ENCODE measurements at places on chromosomes 5 and 9.

GRCh38 chr9:69018737-69019136, 4.8 kb upstream of the PRKACG start:
- DNase-seq = no peak

DNA sequence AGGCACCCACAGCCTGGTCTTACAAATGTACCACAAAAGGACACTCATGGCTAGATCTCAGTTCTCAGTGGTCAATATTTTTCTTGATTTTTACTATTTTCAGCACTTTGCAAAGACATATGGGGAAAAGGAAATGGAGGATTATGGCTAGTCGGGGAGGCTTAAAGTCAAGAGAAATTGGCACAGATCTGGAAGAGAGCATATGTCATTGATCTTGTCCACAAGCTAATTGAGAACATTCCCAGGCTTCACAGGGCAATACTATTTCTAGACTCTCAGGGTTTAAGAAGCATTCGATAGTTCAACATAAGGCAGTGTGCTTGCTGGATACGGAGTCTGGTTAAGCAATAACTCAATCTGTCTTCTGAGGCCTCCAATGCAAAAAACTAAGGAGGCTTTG, 285.8 kb downstream of the ZNF608 start:
- no peak for DNase-seq

DNA sequence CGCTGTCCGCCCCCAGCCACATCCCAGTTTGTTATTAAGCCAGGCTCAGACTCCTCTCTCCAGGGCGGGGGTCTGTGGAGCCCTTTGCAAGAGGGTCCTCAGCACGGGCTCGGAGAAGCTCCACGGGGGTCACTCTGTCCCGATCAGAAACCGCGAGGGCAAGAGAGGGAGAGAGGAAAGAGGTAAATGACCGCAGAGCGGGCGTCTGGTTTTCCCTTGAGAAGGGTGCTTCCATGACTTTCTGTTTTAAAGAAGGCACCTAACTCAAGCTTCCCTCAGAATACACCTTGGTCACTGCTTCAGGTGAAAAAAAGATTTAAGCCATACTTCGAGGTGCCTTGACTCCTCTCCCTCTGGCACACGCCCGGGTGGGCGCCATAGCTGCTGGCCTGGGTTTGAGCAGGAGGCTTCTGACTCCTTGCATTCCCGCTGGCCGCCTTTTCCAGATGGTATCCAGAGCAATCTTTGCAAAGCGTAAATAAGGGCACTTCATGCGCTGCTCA, 5.8 kb upstream of the TERT start:
- no peak for DNase-seq

DNA sequence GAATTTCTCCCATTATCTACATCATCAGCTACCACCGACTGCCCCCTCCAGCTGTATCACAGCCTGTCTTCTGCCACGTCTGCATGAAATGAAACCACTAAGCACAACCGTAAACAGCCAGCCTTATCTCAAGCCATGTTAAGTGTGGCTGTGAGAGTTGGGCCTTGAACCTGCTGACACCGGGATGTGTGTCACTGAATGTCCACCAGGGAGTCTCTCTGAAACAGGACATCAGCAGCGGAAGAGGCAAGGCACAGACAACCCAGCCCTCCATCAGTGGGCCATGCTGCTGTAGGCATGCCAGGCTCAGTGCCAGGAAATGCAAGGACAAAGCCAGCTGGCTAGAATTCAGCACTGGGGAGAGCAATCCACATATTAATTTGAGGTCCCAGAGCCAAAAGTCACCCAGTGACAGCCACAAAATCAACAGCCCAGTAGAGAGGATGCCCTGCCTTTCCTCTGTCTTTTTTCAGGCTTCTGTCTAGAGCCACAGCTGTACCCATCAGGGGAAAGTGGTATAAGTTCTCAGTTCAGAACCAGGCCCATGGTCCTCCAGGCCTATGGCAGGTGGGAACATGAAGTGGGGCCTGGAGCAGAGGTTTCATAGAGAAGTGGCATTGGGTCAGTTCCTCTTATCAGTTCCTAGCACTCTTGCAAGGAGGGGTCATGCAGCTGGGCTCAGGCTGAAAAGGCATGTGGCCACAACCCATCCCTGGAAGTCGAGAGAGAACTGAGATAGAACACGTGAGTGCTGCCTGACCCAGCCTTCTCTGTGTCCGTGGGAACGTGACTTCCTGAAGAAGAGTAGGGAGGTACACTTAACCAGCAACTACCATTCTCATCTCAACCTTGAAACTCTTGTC, 199.4 kb downstream of the ESM1 start:
- no peak for DNase-seq

GRCh38 chr9:37386988-37387387, 35.5 kb upstream of the GRHPR start:
- peak; percentile 64 for DNase-seq

DNA sequence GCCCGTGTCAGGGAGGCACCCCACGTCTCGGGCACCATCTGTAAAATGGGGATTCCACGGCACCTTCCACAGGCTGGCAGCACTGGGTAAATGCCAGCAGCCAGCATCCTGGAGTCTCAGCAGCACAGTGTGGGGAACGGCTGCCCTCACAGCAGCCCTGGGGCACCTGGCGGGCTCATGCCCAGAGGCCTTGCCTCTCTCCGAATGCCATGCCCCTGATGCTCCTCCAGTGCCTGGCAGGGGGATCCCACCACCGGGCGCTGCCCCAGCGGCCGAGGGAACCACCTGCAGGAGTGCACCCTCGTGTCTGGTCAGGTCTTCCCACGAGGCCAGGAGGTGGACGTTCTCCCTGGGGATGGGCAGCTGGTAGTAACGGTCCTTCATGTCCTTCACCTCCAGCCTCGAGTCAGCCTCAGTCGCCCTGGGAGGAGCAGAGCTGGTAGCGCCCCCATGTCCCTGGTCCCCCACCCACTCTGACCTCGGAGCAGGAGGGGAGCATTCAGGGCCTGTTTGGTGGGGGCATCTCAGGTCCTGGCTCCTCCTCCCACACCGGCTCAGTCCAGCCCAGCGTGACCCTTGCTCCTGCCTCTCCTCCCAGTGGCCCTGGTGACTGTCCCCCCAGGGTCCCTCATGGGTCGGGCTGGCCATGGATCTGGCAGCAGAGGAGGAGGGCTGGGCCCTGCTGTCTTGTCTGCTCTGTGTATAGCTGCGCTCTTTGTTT, 49.9 kb upstream of the NRARP start:
- DNase-seq = no peak

DNA sequence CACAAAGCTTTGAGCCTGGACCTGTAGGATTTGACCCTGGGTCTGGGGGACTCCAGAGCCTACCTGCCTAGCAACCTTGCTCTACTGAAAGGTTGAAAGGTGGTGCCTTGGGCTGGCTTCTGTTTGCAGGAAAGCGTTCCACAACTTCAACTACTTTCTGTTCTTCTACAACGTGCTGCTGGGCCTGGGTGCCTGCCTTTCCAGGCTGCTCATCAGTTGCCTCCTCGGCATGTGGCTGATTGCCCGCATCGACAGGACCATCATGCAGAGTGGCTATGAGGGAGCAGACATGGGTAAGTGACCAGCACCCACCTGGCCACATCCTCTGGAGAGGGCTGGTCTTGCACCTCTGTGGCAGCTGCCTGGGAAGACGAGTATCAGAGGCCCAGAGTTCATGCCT, 13.6 kb upstream of the CCDC180 start:
- no peak for DNase-seq

DNA sequence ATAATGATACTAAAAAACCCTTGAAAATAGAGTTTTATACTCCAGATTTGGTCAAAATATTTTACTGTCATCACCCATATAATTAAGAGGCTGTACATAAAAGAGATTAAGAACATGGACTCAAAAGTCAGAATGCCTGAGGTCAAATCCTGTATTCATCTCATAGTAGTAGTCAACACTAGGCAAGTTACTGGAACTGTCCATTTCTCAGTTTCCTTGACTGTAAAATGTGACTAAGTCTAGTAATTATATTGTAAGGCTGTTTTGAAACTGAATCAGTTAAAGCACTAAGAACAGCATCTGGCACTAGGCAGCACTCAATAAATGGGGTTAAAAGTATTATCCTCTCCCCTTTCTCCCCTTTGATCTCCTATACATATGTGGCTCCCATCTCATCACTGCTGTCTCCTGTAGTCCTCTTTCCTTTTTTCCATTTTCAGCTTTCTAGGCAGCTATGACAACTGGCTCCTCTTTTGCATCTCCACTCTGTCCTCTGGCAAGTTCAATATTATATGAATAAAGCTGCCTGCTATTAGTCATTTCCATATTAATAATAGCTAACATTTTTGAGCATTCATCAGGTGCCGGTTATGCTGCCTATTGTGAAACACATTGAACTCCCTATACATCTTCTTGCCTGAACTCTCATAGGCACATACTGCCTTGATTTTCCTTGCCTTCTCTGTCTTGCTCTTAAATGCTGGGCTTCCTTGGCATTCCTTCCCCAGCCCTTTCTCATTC, 185.8 kb upstream of the NREP start:
- DNase-seq = no peak

- no peak for DNase-seq
Observed at GRCh38 chr9:129381481-129381957, 203.5 kb upstream of the IER5L start.

DNA sequence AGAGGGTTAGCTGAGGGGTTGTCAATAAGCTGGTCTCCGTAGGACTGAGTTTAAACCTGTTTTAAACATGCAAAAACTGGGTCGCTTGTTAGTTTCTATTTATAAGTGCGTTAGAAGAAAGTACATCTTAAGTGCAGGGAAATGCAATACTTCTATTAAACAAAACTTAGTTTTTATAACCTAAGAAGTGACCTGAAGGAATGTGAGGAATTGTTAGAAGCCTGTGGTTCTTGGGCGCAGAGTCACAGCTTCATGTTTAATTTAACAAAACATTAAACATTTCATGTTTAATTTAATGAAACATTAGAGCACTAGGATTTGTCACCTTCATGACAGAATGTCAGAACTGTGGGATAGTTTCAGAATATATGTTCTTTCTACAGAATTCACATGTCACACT, 469.2 kb upstream of the WWC1 start:
- no peak for DNase-seq

- DNase-seq = no peak
Observed at GRCh38 chr9:121034529-121034928, 15.5 kb downstream of the C5 start.

GRCh38 chr9:22141908-22142307, 132.8 kb upstream of the CDKN2B start:
- DNase-seq = no peak

- DNase-seq = no peak
Observed at GRCh38 chr5:107241841-107242240, 428.9 kb downstream of the EFNA5 start.

- DNase-seq = peak; percentile 5
Observed at GRCh38 chr5:123845356-123846100, 333.6 kb downstream of the CSNK1G3 start.
